ENCODE measurements at places on chromosomes 7 and 10.

- no peak for DNase-seq
These were observed 373.3 kb upstream of the IGFBP3 start for GRCh38 chr7:46294381-46294780.

- peak; percentile 77 for DNase-seq
These were observed 3.5 kb downstream of the NRCAM start for GRCh38 chr7:108452707-108453106.

- DNase-seq = peak; percentile 35
These were observed 54.1 kb upstream of the PPIF start for GRCh38 chr10:79292891-79293746.

- peak; percentile 94 for DNase-seq
These were observed 43.1 kb downstream of the FOXK1 start for GRCh38 chr7:4725014-4725849.

DNA sequence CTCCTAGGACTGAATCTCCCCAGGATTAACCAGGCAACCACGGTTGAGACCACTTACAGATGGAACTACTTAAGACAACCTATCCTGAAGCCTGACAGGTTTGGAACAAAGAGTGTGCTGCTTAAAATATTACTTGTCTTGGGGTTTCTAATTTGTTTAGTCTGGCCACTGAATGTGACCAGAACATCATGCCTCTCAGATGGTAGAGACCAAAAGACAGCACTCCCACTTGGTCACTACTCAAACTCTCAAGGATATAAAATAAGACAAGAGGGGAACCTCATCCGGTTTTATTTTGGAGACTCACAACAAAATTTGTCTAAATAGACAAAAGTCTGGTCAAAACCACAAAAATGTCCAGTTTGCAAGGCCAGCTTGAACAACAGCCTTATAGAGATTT is 15.3 kb downstream of the MRPL32 start:
- no peak for DNase-seq

GRCh38 chr7:5381071-5381772 is 42.4 kb downstream of the TNRC18 start:
- DNase-seq = no peak

- no peak for DNase-seq
These were observed 35.2 kb downstream of the KCNMA1 start for GRCh38 chr10:77602231-77602912.

DNA sequence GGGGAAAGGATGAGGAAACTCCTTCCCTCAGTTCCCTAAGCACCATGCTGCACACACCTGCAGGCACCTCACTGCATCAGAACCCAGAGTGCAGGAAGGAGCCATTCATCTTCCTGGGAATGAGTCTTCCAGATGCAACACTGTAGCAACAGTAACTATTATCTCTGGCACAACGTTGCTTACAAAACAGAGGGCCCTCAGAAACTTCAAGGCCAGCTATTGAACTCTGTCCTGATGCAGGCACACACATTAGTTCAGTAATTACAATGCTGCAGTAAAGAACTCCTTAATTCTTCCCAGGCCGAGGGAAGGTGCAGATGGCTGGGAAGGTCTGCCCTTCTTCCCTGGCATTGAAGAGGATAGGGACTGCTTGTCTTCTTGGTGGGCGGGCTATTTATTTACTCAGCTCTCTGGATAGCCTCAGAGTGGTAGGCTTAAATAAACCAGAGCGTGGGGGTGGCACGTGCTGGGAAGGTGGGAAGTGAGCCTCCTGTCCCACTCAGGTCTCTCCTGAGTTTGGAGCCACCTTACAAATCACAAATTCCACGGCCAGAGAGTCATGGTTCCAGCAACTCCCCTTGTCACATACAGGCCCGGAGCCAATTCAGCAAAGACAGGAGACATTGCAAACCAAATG is 125.1 kb upstream of the JCAD start:
- DNase-seq = peak; percentile 13

- DNase-seq = peak; percentile 60
These were observed 109.9 kb downstream of the ITGB8 start for GRCh38 chr7:20440472-20441105.

DNA sequence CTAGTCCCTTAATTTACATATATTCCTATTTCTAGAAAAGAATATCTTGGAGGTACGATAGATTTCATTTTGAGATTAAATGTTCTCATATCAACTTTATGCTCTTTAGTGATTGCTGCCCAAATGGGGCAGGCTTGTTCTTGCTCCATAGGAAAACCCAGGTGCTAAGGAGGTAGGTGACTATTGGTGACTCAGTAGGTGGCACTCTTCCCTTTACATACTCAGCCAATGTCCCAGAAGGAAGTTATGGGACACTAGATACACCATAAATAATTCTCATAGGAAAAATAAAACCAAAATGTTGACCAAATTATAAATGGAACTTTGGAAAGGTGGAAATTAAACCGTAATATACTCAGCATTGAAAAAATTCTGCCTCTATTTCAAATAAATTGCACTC is 4.0 kb downstream of the SKAP2 start:
- DNase-seq = peak; percentile 33

Measured in dermis blood vessel endothelial cell (primary cell).